ENCODE measurements at places on chromosomes 3 and 15.

GRCh38 chr3:48024401-48024800 lies 8.2 kb upstream of the MAP4 start:
- DNase-seq = no peak

GRCh38 chr3:35592589-35593295 lies 46.6 kb upstream of the ARPP21 start:
- no peak for DNase-seq

GRCh38 chr15:90184119-90184785 lies 16.9 kb upstream of the SEMA4B start:
- no peak for DNase-seq

GRCh38 chr3:55968331-55968730 lies 481.2 kb upstream of the WNT5A start:
- DNase-seq = no peak

DNA sequence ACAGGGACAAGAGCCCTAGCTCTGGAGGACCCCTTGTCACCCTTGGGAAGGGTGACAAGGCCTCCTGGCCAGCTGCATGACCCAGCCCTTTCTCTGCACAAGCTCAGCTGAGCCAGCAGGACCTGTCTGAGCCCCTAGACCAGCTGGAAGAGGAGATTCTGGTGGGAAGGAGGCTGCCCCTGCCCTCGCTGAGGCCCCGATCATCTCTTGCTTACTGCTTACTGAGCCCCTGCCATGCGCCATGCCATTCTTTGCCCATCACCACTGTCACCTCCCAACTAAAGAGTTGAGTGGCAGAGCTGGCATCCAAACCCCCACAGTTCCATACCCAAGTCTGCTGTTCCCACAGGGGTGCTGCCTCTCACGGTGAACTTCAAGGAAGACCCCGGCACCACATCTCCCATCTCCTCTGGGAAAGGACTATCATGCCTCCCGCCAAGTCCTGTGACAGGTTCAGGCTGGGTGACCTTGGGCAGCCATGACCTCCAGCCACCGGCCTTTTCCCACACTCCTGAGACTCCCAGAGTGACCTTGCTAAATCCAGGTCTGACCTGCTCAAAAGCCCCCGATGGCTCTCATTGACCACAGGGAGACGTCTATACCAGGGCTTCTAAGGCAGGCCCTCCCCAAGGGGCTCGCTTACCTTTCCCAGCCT lies 34.0 kb downstream of the ACSBG1 start:
- no peak for DNase-seq

DNA sequence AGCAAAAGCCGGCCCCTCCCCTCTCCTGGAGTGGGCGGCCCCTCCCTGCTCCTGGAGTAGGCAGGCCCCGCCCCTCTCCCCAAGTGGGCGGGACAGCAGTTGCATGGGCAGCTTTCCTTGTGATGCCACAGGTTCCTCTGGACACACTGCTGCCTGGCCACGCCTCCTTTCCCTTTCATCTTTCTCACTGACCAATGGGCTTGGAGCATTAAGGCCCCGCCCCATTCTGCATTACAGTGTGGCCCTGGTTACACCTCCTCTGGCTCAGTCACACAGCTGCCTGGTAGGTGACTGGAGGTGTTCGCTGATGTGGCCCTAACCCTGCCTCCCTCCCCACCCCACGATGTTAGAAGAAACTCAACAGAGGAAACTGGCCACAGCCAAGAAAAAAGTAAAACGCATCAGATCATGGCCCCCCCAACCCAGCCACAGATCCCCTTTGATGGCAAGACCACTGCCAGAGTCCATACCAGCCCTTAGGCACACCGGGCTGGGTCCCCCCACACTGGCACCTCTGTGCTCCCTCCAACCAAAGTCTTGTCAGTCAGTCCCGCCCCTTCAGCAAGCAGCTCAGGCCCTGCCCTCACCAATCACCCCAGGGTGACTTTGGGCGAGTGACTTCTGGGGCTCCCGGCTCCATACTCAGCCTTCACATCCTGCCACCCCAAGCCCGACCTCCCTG lies 84.3 kb downstream of the ADAMTS7 start:
- DNase-seq = no peak

DNA sequence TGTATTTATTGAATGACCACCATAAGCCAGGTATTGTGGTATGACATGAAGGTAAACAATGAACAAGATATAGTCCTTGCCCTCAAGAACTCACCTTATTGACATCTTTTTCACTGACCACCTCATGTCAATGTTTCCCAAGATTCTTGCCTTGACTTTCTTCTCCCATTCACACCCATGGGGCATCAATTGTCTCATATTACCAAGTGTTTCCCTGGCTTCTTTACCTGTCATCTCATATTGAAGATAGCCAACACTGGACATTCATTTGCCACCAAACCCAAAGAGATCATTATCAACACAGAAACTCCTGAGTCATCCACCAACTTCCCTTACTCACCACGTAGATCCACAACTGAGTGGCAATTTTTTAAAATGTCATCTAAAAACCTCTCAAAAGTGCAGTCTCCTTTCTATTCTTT lies 2.2 kb downstream of the EFHB start:
- no peak for DNase-seq

GRCh38 chr15:55564347-55565145 lies 23.6 kb downstream of the PYGO1 start:
- DNase-seq = no peak

DNA sequence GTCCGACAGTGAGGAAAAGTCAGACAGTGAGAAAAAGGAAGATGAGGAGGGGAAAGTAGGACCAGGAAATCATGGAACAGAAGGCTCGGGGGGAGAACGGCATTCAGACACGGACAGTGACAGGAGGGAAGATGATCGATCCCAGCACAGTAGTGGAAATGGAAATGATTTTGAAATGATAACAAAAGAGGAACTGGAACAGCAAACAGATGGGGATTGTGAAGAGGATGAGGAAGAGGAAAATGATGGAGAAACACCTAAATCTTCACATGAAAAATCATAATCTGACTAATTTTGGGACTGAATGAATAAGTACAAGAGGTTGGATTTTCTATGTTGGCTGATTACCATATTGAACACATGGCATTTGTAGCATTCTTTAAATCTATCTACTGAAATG lies 26.2 kb downstream of the SEC62 start:
- DNase-seq = no peak

- no peak for DNase-seq
Observed at GRCh38 chr15:70259640-70260508, 162.2 kb upstream of the TLE3 start.

DNA sequence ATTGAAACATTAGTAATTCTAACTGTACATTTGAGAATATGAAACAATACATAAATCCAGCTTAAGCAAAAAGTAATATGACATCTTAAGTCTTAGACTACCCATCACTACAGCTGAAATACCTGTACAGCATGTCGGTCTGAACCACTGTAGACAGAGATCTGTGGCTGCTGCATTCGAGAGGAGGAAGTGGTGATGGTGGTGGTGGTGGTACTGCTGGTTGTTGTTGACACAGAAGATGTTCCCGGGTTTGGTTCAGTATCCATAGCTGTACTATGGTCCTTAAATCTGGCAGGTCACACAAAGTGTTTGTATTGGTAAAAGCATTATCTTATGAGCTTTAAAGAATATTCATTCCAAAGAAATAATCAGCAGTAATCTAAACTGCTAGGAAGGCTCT lies 2.9 kb downstream of the PHC3 start:
- no peak for DNase-seq

GRCh38 chr15:74820056-74820455 lies 6.4 kb upstream of the CPLX3 start:
- no peak for DNase-seq

DNA sequence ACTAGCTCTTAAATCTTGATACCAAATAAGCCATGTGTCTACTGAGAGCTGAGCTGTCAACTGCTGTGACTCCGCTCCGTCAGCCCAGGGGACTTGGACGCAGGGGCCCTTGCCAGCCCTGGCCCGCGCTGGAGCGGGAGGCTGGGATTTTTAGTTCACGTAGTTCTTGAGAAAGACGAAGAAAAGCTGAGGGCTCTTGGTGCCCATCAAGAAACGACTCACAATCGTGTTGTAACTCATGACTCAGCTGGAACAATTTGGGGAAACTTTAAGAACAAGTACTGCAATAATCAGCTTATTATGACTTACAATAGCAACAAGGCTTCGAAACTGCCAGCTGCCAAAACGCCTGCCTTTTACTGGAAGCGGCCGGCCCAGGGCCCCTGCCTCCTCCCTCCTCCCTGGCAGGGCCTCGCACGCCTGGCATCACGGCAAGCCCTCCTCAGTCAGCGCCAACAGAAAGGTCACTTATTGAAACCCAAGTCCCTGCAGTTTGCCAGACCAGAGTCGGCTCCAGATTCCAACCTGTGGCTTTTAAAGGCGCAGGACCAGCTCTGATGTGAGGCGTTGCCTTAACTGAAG lies 60.3 kb downstream of the RGMA start:
- no peak for DNase-seq

DNA sequence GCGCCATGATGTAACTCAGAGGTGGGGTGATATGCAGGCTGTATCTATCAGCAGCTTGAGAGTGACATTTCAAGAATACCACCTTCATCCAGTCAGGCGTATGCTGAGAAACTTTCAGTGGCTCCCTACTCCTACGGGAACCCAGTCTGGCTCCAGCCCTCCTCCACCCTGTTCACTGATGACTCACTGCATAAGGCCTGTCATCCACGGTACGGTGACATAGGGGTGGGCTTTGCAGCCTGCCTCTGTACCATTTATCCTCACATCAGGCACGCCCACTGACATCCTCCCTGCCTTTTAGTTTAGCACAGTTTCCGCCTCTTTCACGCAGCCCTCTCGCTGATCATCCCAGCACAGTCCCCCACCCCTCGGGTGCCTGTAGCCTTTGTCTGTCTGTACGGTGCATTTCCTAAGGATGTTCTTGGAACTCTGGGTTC lies 11.7 kb downstream of the PXYLP1 start:
- no peak for DNase-seq

DNA sequence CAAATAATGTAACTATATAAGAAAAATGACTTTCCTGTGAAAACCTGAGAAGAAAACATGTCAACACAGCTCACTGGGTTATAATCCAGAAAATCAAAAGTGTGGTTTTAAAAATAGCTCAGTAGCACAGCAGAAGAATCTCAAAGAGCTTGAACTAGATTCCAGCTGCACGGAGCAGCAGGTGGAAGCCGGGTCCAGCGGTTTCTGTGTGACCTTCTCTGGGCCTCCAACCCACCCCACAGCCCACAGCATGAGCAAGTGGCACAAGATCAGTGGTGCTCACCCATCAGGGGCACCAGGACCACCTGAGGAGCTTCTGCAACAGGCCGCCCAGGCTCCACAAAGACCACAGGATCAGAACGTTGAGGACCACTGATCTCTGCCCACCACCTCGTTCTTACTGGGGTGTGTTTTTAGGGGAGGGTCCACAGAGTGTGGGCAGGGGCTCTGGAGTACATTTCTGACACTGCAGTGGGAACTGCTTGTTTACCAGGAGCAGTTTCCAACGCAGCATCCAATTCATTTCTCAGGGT lies 23.2 kb downstream of the SLC41A3 start:
- DNase-seq = no peak

DNA sequence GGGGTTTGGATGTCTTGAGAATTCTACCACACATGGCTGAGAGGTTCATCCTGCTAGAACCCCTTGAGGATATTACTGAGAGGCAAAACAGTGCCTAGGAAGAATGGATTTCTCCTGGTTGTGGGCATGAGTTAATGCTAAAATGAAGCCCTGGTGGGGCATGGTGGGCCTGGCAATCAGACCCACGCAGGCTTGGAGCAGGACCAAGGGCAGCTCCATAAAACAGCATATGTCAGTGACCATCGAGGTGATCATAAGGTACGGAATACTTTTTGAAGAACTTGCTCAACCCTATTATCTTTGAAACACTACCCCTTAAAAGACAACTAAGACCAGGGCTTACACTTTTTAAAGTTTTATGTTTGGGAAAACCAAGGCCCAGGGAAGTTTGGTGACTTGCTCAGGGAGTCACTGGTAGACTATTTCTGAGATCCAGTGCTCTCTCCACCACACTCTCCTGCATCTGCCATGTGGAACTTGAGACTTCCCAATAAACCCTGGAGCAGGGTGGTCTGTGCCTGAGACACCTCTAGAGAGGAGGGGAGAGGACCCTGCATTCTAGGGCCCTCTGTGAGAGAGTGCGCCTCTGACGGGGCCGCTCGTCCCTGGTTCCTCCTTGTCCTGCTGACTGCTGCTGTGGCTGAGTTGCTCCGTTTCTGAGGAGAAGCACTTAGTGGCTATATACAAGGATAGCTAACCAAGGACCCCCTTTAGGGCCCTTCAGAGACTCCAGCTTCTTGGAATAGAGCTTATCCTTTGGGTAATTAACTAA lies 28.0 kb upstream of the TIMP4 start:
- DNase-seq = no peak

DNA sequence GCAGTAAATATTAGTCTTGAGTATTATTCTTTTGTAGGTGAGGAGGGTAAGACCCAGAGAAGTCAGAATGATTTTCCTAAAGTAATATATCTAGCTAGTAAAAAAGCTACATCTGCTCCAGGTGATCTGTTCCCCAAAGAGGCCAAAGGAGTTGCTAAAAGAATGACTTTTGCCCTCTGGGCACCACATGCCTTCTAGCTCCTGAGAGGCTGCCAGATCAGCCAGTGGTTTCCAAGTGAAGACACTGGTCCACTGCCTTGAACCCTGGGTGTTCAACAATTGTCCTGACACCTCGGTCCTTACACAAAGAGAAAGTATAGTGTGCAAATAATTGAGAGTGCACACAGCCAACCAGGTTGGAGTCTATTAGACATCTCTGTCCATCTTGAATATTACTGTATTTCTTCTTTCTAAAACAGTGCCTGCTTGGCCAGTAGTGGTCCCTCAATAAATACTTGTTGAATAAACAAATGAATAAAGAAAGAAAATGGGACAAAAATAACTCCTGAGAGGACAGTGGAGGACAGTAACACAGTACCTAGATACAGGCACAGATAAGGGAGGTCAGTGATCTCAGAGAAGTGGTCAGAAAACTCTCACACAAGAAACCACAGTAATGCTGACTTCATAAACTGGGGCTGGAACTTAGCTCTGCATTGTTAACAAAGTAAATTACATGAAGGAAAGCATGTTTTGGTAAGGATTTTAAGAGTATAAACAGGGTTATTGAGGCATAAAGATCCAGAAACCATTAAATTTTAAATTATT lies 56.6 kb upstream of the CSTA start:
- DNase-seq = no peak

DNA sequence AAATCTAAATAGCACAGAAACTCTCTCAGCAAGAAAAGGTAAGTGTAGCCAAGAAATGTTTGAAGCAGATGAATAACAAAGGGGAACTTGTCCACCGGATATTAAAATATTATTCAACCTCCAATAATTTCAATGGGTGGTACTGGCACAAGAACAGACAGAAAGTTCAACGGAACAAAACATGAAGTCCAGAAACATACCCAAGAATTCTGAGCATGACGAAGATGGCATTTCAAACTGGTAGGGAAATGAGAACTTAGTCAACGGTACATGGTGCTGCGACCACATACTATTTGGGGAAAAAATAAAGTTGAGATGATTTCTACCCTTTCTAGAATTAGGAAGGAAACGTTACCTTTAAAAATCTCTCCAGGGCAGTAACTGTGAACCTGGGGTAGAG lies 5.5 kb downstream of the CHSY1 start:
- DNase-seq = no peak

DNA sequence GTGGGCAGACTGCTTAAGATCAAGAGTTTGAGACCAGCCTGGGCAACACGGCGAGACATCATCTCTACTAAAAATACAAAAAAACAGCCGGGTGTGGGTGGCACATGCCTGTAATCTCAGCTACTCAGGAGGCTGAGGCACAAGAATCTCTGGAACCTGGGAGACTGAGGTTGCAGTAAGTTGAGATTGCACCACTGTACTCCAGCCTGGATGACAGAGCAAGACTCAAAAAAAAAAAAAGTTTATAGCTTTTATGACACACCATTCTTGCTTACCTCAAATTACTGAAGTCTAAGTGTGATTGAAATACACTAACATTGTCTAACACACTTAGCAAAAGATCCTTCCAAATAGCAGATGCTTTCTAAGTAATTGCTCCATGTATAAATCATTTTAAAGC lies 207.6 kb downstream of the STAG1 start:
- DNase-seq = no peak
